ENCODE measurements at places on chromosomes 7 and 10.

- no peak for DNase-seq
Measured at GRCh38 chr10:61279400-61279799, 173.8 kb downstream of the TMEM26 start.

DNA sequence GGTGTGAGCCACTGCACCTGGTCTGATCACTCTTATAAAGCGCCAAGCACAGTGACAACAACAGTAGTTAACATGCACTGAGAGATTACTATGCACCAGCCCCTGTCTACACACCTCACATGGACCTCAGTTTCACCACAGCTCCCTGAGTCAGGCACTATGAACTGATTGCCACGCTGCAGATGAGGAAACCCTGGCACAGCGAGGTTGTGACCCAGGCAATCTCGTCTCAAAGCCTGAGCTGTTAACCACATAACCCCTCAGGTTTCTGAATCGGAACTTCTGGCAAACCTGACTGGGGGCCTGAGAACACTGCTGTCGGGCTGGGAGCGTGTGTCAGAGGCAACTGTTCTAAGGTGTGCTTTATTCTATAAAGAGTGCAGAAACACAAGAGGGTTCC, 150.8 kb downstream of the RNF216 start:
- DNase-seq, result no peak

- no peak for DNase-seq
Measured at GRCh38 chr10:128115356-128115755, 10.9 kb downstream of the MKI67 start.

- DNase-seq, result peak; percentile 28
Measured at GRCh38 chr7:159143780-159144757, 598 bp downstream of the VIPR2 start.

- DNase-seq, result no peak
Measured at GRCh38 chr7:157621131-157621681, 284.4 kb downstream of the DNAJB6 start.

- no peak for DNase-seq
Measured at GRCh38 chr10:15630353-15630752, 89.4 kb downstream of the ITGA8 start.

- DNase-seq, result no peak
Measured at GRCh38 chr10:131176907-131177306, 134.6 kb downstream of the TCERG1L start.

- peak; percentile 32 for DNase-seq
Measured at GRCh38 chr10:88672041-88672440, 7.8 kb downstream of the LIPF start.

GRCh38 chr10:58508316-58508715, 4.4 kb upstream of the BICC1 start:
- DNase-seq, result no peak

- no peak for DNase-seq
Measured at GRCh38 chr7:113444261-113444660, 325.9 kb upstream of the SMIM30 start.

GRCh38 chr7:127654404-127655394, 2.7 kb downstream of the SND1 start:
- DNase-seq, result peak; percentile 62

DNA sequence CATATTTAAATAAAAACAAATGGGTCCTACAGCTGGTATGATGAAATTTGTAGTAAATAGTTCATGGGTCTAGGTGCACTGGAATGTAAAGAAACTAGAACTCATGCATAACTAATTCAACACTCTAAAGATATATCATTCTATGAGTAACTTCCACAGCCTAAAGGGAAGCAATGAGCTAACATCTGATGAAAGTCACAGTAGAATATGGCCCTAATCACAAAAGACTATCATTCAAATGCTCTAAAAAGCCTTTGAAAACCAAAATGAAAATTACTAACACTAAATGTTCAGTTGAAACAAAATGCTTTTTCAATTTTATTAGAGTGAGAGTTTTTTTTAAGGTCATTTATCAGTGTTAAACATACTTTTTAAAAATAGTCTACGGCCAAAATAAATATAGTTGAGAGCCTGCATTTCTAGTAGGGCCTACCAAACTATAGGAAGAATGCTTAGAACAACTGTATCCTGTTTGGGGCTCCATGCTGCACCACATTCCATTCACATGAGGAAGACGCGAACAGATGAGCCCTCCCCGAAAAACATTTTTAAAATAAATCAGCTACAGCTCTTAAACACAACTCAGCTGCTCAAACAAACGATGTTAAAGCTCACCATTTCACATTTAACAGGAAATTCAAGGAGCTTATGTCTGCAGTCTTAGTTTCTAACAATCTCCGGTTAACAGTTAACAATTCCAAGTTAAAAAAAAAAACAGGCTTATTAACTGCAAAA, 134.5 kb downstream of the NRBF2 start:
- DNase-seq, result peak; percentile 80

- DNase-seq, result peak; percentile 89
Measured at GRCh38 chr10:73848821-73849489, 25.4 kb downstream of the CAMK2G start.

GRCh38 chr10:103736763-103737162, 118.6 kb downstream of the SH3PXD2A start:
- DNase-seq, result peak; percentile 52

GRCh38 chr10:133264461-133264860, 12.2 kb downstream of the ADAM8 start:
- DNase-seq, result no peak

DNA sequence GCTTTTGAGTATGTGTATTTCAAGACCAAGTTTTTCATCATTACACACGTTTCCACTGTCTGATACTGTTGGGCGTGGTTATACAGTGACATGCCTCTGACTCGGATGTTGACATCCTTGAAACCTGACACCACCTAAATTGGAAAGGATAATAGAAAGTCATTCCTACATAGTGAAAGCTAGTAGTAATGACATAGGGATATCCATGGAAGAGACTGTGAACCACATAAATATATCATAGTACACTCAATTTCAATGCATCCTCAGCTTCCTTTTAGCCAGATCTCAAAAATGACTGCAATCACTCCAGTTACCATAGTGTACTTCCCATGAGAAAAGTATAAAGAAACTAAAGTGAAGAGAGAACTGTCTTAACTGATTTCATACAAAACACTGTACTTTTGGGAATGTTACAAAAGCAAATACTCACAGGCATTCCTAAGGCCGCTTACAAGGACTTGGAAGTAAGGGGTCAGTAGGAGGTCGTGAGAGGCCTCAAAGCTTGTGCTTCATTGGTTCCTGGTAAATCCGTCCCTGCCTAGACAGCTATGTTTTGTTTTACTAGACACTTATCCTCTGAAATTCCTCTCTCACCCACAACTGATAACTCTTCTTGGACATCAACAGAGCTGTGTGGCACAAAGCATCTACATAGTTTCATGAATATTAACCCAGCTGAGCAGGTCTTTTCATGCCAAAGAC, 71.8 kb upstream of the VWDE start:
- DNase-seq, result peak; percentile 83

- DNase-seq, result peak; percentile 53
Measured at GRCh38 chr10:24349379-24350001, 140.6 kb downstream of the KIAA1217 start.

- DNase-seq, result no peak
Measured at GRCh38 chr7:43594020-43594419, 11.1 kb downstream of the STK17A start.

- peak; percentile 90 for DNase-seq
Measured at GRCh38 chr10:79070606-79071395, 2.0 kb downstream of the ZMIZ1 start.

GRCh38 chr10:109062371-109062770, 860.9 kb downstream of the XPNPEP1 start:
- peak; percentile 2 for DNase-seq

DNA sequence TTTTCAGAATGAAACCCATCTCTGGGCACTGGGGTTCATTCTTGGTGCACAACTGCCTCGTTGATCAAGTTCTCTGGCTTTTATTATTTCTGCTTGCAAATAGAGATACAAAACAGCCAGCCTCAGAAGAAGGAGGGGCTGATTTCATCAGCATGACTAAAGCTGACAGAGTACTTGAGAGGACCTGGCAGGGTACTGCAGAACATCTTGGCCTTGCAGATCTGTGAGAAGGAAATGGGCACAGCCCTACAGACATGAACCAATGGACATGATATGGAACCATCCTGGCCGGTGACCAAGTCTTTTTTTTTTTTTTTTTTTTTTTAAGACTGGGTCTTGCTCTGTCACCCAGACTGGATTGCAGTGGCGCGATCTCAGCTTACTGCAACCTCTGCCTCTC, 240.6 kb downstream of the VTI1A start:
- DNase-seq, result peak; percentile 29

DNA sequence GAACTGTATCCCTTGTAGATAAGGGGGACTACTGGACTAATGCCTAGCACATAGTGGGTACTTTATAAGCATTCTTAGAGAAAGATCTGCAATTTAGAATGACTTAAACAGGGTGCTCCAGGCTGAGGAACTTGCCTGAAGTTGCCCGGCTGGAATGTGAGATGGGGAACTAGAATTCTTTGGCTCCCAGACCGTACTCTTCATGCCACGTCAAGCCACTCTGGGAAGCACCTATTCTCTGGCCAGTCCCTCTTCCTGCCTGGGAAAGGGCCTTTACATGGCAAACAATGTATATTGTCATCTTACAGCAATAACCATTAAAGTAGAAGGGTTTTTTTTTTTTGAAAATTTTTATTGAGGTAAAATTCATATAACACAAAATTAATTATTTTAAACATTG, 34.5 kb downstream of the ATXN7L1 start:
- no peak for DNase-seq

DNA sequence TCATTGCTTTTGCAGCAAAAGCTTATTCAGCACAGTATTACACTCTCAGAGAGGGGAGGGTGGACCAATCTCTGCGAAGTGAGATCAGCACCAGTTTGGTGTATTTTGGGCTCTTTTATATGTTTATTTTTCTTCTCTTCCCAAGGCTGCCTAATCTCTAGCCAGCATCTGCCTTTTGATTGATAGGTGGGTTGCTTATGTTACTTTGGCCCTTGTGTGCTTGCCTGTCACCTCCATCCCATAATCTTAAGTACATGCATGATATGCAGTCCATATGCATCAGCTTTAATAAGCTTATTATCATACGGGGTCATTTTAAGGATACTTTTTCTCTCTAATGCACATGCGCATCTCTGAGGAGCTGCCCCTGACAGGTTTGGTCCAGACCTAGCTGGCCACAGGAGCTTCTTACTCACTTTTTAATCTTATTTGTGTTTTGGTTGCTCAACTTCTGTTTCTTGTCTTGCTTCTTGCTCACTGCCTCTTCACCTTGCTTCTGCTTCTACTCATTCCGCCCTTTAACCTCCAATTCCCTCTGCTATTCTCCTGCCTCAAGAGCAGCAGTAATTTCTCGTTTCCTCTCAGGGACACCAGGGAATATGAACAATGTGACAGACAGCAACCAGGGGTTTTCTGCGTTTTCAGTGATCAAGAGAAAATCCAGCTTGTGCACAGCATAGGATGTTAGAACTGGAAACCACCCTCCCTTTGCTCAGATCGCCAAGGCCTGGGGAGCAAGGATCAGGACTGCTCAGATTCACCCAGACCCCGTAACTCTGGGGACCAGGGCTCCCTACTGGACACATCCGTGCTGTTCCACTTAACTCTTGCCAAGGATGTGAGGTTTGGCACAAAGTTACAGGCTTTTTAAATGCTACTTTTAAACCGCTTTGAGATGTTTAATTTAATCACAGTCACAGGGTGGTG, 10.0 kb downstream of the RGR start:
- DNase-seq, result no peak

- no peak for DNase-seq
Measured at GRCh38 chr10:125844751-125845221, 21.4 kb downstream of the BCCIP start.

DNA sequence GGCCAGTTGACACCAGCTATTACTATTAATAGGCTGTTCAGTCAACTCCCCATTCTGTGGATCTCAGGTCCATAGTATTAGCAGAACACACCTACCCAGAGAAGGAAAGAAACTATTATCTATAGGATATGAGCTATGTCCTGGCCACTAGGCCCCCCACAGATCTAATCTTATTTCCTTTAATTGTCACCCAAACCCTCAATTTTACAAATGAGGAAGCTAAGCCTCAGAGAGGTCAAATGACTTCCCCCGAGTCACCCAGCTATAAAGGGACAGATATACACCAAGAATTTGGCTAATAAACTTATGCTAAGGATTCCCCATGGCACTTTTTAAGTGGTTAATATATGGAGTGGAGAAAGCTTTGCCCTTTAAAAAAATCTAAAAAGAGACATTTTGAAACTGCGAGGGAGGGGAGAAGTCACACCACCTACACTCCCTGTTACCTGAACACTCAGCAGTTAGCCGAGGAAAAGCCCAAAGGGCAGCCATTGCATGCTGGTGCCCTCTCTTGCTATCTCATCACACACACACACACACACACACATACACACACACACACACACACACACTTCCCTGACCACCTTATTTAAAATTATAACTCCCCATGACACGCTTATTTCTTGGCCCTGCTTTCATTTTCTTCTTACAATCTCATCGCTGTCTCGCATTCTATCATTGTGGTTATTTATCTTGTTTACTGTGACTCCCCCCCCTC, 157.0 kb upstream of the ADO start:
- no peak for DNase-seq

- no peak for DNase-seq
Measured at GRCh38 chr10:126468467-126468866, 80.2 kb upstream of the ADAM12 start.

DNA sequence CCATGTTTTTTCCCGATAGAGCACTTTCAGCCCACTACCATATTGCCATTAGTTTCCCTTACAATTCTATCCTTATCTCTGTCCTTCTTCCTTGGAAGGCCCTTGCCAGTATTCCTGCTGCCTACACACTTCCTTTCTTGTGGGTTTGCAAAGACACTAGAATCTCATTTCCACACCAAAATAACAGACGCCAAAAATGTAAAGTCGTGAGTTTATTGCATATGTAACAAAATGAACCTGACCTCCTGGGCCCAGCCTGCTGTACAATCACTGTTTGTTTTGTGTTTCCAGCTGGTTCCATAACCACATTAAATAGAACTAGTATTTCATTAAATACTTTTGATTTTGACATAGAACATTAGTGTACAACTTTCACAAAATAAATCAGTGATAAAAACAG, 116.7 kb downstream of the SMURF1 start:
- DNase-seq, result no peak

DNA sequence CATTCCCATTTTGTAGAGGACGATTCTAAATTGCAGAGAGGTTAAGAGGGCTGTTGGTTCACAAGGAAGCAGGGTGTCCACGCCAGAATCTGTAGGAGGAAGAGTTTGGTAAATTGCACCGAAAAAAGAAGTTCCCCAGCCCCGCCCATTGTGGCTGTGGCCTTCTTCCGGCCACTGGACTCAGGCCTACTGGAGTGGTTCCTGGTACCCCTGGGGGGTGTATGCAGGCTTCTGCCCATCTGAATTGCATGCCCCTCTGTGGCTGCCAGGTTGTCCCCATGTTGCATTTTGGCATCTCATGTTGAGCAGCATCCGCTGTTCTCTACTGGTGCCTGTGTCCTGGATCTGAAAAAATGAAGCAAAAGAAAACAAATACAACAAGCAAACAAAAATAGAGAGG, 234.2 kb downstream of the WDR11 start:
- no peak for DNase-seq

GRCh38 chr7:133699386-133699785, 427.8 kb upstream of the LRGUK start:
- peak; percentile 16 for DNase-seq

- DNase-seq, result no peak
Measured at GRCh38 chr10:25536027-25536426, 361.2 kb downstream of the GPR158 start.
